ENCODE measurements at places on chromosomes 1 and 21.

GRCh38 chr1:246971969-246972368, 35.9 kb downstream of the ZNF695 start:
- DNase-seq = no peak

DNA sequence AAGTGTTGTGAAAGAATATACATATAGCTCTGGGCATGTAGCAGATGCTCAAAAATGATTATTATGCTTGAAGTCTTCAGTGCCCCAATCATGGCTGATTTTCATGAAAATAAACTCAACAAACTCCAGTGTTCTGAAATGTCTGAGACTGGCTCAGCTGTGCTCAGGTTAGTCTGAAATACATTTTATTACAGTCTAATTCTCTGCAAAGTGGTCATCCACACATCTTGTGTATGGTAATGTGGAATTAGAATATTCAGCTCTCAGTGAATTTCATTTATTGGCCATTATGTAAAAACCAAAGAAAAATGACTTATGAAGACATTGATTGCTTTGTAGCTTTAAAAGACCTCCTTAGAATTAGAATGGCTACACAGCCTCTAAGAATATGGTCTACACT, 109.9 kb downstream of the DISC1 start:
- no peak for DNase-seq

DNA sequence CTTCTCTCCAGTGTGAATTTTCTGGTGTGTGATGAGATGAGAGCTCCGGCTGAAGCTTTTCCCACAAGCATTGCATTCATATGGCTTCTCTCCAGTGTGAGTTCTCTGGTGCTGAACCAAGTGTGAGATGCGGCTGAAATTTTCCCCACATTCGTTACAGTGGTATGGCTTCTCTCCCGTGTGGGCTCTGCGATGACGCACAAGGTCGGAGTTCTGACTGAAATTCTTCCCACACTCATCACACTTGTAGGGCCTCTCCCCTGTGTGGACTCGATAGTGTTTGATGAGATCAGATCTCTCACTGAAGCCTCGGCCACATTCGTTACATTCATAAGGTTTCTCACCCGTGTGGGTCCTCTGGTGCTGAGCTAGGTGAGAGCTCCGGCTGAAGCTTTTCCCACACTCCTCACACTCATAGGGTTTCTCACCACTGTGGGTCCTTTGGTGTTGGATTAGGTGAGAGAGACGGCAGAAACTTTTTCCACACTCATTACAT, 7.4 kb downstream of the ZNF436 start:
- no peak for DNase-seq

- DNase-seq = no peak
Observed at GRCh38 chr1:47843059-47843458, 154.1 kb downstream of the TRABD2B start.

- DNase-seq = no peak
Observed at GRCh38 chr1:31797216-31797615, 18.6 kb downstream of the SPOCD1 start.
